Activated effector memory CD4-positive, alpha-beta T cell treated with Interleukin-2 at 50 U/mL for 16 hours (primary cell): ENCODE measurements at places on chromosomes 11 and 22.

DNA sequence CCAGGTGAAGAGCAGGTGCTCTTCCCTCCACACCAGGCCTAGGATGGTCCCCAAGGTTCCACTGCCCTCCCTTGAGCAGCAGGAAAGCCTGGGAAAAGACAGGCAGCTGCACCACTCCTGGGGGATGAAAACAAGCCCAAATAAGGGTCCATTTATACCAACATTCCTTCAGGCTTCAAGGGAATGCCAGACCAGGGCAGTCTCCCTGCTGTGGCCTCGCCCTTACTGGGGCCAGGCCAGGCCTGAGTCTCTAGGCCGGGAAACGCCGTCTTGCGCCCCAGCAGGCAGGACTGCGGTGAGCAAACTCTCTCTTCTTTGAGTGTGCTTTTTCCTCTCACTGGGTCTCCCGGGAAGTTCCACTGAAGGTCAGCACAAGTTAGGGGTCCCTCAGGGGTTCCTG is 443.5 kb downstream of the SOX6 start:
- DNase-seq: no peak

DNA sequence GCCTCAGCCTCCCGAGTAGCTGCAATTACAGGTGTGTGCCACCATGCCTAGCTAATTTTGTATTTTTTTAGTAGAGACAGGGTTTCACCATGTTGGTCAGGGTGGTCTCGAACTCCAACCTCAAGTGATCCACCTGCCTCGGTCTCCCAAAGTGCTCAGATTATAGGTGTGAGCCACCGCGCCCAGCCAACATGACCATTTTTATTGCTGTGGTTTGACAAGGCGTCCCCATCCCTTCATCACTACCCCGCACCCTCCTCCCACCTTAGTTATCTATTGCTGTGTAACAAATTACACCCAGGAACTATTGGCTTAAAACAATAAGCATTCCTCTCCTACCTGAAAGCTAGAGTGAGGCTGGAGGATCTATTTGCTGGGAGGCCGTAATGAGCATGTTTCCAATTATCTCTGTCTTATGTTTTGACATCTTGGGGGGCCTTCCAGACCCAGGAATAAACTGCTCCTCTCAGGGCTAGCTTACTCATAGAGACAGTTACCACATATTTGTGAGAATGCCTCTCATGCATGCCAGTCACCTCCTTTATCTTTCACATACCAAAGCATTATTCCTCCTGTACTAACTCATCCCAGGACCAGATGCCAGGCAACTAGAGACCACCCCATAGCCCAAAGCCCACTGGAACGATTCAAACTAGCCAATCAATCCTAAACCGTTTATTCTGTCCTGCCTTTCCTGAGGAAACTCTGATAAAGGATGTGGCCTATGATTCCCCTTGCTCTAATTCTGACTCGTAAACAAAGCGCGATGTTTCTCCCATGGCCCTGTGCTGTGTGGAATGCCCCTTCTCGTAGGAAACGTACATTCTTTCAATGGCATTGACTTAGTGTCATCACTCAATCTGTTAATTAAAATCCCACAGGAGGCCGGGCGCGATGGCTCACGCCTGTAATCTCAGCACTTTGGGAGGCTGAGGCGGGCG is 19.4 kb downstream of the SNU13 start:
- no peak for DNase-seq

- no peak for DNase-seq
Observed at GRCh38 chr11:71934213-71934612, 5.4 kb downstream of the RNF121 start.

- DNase-seq: no peak
Observed at GRCh38 chr11:126140926-126141280, 70.5 kb downstream of the RPUSD4 start.

- DNase-seq: no peak
Observed at GRCh38 chr22:33328789-33329296, 270.7 kb upstream of the SYN3 start.

DNA sequence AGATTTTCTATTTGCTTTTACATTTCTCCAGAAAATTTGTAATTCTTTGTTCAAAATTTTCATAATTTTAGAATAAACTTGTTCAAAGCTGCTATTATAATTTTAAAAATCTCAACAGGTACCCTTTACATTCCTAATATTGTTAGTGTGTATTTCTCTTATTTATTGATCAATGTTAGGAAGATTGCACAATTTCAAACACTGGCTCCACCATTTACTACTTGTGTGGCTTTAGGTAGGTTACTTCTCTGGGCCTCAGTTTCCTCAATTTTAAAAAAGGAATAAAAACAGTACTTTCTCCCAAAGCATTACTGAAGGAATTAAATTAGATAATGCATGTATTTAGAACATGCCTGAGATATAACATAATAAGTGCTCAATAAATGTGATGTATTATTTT is 180.2 kb downstream of the SBF2 start:
- no peak for DNase-seq

- DNase-seq: no peak
Observed at GRCh38 chr11:36594316-36594989, at the start of gene IFTAP. TSS of gene IFTAP (plus strand) at chr11:36594502. CDS start at chr11:36610104, 15,602 bp downstream.

GRCh38 chr11:124897674-124898262 is at the start of gene ROBO4:
TSS of gene ROBO4 (minus strand) at chr11:124897865. CDS start at chr11:124897795, 70 bp downstream.
- no peak for DNase-seq

DNA sequence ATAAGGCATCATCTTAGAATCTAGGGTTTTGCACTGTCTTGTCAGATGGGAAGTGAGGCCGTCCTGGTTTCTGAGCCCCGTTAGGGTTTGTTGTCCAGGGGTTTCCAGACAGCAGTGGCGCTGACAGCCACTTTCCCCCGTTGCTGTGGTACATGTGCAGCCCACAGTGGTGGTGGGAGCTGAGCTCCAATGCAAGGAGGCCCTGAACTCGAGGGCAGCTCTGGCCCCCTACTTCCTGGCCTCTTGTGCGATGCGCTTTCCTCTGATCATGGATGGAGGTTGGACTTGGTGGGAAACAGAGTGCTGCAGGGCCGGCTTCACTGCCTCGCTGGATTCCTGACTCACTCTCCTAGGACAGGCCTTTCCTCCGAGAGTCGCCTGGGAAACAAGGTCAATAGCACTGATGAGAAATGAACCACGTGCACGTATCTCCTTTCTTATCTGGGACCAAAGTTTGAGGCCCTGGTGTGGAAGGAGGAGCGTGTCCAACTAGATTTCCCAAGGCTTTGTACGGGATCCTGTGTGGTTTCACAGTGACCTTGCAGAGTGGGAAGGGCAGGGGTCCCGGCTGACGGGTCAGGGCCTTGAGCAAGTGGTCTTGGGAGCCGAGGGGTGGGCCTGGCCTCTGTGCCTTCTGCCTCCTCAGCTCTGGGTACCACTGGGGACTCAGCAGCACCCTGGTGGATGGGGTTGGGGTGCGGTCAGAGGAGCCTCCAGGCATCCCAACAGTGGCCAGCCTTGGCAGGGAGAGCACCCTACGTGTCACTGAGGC is 3.7 kb downstream of the PHRF1 start:
- DNase-seq: no peak

DNA sequence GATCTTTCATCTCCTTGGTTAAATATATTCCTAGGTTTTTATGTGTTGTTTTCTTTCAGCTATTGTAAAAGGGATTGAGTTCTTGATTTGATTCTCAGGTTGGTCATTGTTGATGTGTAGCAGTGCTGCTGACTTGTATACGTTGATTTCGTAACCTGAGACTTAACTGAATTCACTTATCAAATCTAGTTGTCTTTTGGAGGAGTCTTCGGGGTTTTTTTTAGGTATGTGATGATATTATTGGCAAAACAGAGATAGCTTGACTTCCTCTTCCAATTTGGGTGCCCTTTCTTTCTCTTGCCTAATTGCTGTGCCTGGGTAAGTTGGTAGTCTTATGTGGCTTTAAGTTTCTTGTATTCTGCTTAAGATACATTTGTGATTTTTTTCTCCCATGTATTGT is 52.8 kb downstream of the CBL start:
- no peak for DNase-seq

GRCh38 chr11:86873573-86874083 is 73.3 kb downstream of the PRSS23 start:
- DNase-seq: no peak

DNA sequence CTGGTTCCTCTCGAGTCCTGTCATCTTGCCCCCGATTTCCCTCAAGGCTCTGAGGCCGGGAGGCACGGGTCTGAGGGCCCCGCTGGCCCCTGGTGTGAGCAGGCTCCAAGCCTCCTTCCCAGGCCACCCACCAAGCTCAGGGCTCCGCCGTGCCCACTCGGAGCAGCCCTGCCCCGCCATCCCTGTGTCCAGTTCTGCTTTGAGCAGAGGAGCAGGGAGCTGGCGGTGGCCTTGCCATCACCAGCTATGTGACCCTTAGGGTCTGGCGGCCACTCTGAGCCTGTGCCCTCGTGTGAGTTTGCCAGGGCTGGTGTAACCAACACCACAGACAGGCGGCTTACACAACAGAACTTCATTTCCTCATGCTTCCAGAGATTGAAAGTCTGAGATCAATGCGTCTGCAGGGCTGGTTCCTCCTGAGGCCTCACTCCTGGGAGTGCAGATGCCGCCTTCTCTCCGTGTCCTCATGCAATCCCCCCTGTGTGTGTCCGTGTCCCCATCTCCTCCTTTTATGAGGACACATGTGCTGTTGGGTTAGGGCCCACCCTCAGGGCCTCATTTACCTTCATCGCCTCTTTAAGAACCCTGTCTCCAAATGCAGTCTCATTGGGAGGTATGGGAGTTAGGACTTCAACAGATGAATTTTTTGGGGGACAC is 36.5 kb upstream of the CELSR1 start:
- no peak for DNase-seq

- no peak for DNase-seq
Observed at GRCh38 chr22:30985561-30986208, 16.6 kb downstream of the TUG1 start.

DNA sequence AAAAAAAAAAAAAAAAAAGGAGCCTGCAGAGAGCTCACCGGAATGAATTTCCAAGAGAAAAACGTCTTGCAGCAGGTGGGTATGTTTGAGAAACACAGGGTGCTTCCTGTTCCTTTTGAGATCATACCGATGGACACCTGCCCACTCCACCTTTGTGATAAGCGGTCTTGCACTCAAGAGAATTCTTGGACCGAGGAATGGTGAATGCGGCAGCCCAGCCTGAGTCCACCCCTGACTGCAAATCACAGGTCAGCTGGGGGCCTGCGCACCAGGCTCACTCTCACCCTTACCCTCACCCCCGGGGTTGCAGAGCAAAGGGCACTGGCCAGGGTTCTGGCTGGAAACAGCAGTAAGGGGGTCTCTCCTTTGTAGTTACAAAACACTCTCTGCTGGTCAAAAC is 16.8 kb upstream of the TEF start:
- DNase-seq: no peak

- DNase-seq: no peak
Observed at GRCh38 chr11:2666401-2666741, 33.4 kb downstream of the KCNQ1OT1 start.

- DNase-seq: no peak
Observed at GRCh38 chr11:77101043-77101537, 1.6 kb upstream of the OMP start.

- DNase-seq: no peak
Observed at GRCh38 chr22:28589102-28589750, 90.4 kb downstream of the TTC28 start.

DNA sequence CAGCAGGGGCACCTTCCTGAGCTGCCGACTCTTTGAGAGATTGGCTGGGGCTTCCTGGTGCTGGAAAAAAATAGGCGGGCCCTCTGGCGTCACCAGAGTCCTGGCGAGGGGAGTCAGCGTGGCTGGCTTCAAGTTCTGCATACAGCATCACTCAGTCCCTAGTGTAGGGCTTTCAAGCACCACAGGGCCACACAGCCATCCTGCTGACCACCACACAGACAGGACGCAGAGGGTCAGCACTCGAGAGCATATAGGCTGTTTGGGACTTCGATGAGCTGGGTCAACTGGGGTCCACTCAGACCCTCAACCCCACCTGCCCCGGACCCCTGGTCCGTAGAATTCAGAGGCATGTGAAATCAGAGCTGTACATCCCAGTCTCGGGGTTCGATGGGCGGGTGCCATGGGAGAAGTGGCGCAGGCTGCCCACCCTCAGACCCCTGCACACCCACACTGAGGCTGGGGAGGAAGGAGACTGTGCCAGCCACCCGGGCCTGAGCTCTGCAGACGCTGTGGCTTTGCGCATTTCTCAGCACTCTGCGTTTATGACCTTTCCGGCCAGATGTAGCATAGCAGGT is 1131.9 kb downstream of the BRD1 start:
- DNase-seq: no peak

GRCh38 chr22:22043296-22044078 is 60.9 kb upstream of the TOP3B start:
- no peak for DNase-seq

DNA sequence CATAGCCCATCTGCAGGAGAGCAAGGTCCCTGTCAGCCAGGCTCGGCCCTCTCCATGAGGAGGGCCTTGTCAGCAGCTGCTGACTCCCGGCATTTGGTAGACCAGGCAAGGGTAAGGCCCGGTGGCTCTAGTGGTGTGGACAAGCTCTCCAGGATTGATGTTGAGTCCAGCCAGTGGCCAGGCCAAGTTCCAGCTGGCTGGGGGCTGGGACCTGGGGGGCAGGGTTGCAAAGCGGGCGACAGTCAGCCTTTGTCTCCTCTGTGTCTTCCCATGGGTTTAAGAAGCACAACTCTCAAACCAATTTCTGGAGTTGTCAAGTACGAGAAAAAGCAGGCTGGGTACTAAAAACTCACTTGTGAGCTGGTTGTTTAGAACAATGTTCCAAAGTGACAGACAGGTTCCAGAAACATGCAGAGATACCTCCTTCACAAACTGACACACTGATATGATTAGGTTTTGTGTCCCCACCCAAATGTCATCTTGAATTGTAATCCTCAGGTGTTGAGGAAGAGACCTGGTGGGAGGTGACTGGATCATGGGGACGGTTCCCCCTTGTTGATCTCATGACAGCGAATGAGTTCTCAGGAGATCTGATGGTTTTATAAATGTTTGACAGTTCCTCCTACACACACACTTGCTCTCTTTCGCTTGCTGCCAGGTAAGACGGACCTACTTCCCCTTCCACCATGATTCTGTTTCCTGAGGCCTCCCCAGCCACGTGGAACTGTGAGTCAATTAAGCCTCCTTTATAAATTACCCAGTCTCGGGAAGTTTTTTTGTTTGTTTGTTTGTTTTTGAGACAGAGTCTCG is 52.3 kb upstream of the SERPIND1 start:
- no peak for DNase-seq

- no peak for DNase-seq
Observed at GRCh38 chr11:79896258-79896657, 455.4 kb upstream of the TENM4 start.

DNA sequence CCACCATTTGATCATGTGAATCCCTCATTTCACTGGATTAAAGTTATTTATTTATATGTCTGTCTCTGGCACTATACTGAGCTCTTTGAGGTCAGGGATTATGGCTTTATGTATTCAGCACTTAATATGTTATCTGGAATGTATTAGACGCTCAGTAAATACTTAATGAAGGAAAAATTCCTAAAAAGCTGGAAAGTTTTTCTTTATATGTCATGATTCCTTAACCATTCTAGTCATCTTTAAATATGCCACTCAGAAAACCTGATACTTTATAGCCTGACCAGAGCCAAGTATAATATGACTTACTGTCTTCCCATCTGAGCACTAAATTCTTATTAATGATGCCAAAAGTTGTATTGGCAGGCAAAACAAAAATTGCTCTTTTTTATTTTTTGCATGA is 27.1 kb downstream of the RNF169 start:
- no peak for DNase-seq
